ENCODE measurements at places on chromosomes 1 and 21.
A peak's percentile ranks its signal among the peaks of the same experiment; 100 is the strongest.

GRCh38 chr1:95733031-95733430 lies 499.0 kb downstream of the RWDD3 start:
- no peak for DNase-seq

- no peak for DNase-seq
Measured at GRCh38 chr1:45685308-45686014, 872 bp downstream of the GPBP1L1 start.

GRCh38 chr1:33723251-33723650 lies 140.6 kb upstream of the HMGB4 start:
- DNase-seq, result no peak

DNA sequence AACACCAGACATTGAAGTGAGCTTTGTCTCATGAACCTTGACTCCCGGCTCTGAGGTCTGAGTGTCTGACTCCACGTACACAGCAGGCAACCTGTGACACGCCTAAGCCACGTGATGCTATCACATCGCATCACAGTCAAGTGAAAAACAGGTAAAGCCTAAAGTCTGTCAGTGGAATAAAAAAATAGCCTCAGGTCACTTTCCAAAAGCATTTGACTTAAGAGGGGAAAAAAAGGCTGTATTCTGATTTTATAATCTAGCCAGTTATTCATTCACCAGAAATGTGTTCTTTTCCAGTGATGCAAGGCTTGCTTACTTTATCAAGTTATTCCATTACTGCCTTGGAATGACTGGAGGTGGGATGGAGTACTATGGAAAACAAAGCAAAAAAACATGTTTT lies 163.2 kb upstream of the HMCN1 start:
- no peak for DNase-seq

DNA sequence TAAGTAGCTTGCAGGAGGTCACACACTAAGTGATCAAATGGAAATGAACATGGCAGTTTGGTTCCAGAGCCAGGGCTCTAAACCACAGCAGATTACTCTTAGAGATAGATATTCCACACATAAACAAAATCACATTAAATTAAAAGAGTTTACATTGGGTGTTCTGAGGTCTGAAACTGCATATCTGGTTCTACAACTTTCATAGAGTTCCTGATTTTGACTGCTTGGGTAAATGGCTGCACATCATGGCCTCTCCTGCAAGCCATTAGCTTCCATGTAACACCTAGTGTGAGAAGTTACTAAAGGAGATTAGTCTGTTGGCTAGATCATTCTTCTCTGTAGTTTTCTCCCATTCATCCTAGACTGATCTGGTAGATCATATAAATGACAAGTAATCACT lies 12.8 kb upstream of the XCL2 start:
- DNase-seq, result no peak

DNA sequence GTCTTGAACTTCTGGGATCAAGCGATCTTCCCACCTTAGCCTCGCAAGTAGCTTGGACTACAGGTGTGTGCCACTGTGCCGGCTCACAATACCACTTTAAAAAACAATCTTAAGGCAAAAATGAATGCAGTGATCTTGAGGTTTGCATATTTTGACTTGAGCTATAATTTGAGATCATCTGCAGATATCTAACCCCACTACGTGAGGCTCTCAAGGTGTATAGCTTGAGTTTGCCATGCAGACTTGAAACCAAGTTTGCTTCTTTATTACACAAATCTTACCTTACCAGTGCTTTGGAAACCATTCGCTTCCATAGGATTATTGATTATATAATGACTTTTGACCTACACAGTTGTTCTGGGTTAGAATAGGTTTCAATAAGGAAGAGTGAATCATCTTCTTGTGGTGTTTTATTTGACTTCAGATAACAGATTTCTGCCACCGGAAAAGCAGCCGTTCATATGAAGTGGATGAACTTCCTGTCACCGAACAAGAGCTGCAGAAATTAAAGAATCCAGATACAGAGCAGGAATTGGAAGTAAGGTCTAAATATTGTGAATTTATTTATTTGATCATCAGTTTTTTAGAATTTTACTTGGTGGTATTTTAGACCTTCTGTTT lies 155.1 kb downstream of the VPS13D start:
- no peak for DNase-seq

GRCh38 chr1:177476676-177477075 lies 305.9 kb downstream of the BRINP2 start:
- no peak for DNase-seq

- DNase-seq, result no peak
Measured at GRCh38 chr21:29939104-29939923, 482 bp downstream of the GRIK1 start.

- no peak for DNase-seq
Measured at GRCh38 chr1:240538776-240539430, 73.1 kb downstream of the GREM2 start.

DNA sequence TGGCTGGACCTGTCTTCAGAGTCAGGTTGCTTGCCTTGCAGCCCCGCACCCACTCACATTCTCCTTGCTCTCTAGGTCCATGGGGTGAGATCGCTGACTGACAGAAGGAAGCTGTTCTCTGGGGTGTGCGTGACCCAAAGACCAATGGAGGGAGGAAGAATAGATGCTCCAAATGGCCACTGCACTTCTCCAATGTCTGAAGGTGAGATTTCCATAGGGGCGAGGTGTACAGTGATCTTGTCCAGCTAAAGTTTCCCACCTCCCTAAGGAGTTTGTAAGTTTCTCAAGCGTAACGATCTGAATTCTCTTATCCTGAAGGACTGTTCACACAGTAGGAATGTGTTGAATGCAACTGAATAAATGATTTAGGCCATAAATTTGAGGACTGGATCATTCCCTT lies 211.9 kb upstream of the IRF2BP2 start:
- no peak for DNase-seq

- DNase-seq, result no peak
Measured at GRCh38 chr1:24724345-24725208, 20.7 kb upstream of the CLIC4 start.

GRCh38 chr1:58993403-58993802 lies 209.6 kb upstream of the JUN start:
- DNase-seq, result no peak

GRCh38 chr1:101242324-101243050 lies 5.7 kb downstream of the S1PR1 start:
- no peak for DNase-seq

DNA sequence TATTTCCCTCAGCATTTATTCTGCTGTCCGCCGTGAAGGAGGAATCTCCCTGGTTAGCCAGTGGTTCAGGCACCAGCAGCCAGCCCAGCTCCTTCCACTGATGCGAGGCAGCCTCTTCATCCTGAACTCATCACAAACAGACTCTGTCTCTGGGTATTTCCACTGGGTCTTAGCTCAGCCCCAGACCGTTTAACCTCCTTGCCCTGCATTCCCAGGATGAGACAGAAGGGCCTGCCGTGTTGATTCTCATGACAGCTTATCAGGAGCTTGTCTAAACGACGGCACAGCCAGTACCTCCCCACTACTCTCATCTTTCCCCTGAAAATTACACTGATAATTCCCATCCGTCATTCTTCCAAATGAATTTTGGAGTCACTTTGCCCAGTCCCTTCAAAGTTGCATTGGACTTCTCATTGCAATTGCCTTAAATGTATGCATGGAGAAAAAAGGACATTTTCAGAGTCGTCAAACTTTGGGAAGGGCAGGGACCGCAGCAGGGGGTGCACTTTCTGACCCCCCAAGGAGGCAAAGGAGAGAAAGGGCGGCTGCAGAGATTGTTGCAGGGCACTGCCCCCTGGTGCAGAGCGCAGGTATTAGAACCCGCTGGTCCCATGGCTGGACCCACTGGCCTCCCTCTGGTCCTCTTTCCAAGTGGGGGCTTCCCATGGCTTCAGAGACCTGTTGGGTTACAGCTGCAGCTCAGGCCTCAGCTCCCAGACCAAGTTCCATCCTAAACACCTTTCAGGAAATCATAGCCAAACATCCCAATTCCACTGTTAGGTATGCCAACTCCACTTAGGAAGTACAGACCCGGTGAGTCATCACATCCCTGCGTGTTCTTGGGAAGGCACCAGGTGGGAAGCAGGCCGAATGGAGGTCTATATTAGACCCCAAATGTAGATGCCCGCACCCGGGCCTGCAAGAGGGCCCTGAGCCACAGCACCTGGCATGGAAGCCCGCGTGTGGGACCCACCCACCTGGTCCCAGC lies 3.7 kb upstream of the MEGF6 start:
- DNase-seq, result no peak

DNA sequence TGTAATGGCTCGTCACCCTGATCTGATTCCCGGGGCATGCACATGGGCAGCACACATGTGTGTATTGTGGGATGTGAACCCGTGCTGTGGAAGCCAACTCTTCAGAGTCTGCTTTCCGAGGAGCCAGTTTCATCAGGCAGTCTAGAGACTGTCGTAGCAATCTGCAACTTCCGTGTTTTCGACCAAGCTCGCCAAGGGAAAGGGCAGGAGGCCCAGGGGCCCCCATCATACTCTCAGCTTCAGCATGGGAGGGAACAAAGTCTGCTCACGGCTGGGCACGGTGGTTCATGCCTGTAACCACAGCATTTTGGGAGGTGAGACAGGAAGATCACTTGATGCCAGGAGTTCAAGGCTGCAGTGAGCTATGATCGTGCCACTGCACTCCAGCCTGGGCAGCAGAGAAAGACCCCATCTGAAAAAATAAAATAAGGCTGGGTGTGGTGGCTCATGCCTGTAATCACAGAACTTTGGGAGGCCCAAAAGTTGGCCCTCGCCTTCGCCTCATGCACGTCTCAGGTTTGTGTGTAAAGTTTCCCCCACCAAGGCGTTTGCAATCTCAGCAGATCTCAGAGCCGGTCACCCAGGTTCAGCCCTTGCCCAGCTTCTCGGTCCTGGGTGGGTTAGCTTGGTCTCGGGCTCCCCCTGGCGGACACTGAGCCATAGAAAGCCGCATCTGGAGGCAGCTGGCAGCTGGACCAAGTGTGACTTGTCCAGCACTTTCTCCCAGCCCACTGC lies 48.5 kb upstream of the SLC25A33 start:
- peak; percentile 83 for DNase-seq

- no peak for DNase-seq
Measured at GRCh38 chr21:28663111-28663693, 329.5 kb downstream of the LTN1 start.

GRCh38 chr21:38766987-38767722 lies 38.6 kb upstream of the ETS2 start:
- peak; percentile 8 for DNase-seq

- DNase-seq, result no peak
Measured at GRCh38 chr21:38847556-38847955, 41.8 kb downstream of the ETS2 start.

- no peak for DNase-seq
Measured at GRCh38 chr1:177927021-177927596, 42.7 kb downstream of the SEC16B start.

GRCh38 chr1:160860840-160861505 lies 1.7 kb downstream of the CD244 start:
- DNase-seq, result no peak

- DNase-seq, result no peak
Measured at GRCh38 chr1:223747838-223748335, 35.5 kb downstream of the CAPN2 start.

GRCh38 chr1:11790101-11790879 lies 15.5 kb downstream of the MTHFR start:
- no peak for DNase-seq

GRCh38 chr1:67572594-67573221 lies 112.3 kb upstream of the GADD45A start:
- no peak for DNase-seq

- no peak for DNase-seq
Measured at GRCh38 chr1:217370757-217371156, 260.1 kb downstream of the GPATCH2 start.

DNA sequence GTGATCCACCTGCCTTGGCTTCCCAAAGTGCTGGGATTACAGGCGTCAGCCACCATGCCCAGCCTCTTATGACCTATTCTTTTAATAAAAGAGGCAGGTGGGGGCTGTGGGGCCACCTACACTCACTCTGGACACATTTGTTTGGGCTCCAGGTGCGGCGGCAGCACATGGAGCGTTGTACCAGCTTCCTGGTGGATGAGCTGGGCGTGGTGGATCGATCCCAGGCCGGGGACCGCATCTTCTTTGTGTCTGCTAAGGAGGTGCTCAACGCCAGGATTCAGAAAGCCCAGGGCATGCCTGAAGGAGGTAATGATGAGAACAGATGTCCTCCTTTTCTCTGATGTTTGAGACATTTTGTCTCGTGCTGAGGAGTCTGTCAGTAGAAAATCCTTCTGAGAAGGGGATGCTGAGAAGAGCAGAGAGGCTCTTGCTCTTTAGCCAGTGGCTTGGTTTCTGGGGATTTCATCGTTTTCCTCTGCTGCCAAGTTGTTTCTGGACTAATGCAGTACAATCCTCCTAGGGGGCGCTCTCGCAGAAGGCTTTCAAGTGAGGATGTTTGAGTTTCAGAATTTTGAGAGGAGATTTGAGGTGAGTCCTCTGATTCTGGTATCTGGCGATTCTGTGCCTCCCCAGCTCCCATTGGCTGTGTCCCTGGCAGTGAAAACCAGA lies 17.9 kb upstream of the MIIP start:
- no peak for DNase-seq

DNA sequence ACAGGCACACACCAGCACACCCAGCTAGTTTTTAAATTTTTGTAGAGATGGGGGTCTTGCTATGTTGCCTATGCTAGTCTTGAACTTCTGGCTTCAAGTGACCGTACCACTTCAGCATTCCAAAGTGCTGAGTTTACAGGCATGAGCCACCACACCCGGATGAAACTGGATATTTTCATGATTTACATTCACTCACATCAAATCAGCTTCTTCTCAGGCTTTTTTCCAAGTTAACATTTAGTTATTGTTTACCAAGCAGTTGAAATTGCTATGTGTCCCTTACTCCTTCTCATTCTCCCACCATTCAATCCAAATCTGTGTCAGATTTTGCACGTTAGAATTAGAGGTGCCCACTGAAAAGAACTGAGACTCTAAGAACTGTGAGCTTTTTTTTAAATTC lies 18.4 kb downstream of the RIT1 start:
- DNase-seq, result no peak

DNA sequence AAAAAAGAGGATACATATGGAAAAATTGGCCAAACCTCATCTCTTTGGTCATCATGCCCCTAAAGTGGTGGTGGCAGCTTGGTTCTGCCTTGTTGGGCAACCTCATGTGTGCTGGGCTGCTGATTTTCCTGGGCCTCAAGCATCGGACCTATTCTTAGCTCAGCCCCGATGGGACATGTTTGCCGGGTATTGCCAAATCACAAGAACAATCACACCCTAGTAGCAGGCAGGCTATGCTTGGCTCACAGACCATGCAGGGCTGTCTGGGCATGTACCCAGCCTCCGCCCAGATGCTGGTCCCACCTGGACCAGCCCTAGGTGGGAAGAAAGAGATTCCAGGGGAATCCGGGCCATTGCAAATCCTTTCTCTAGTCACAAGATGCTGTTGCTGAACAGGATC lies 189.4 kb upstream of the FGGY start:
- no peak for DNase-seq

DNA sequence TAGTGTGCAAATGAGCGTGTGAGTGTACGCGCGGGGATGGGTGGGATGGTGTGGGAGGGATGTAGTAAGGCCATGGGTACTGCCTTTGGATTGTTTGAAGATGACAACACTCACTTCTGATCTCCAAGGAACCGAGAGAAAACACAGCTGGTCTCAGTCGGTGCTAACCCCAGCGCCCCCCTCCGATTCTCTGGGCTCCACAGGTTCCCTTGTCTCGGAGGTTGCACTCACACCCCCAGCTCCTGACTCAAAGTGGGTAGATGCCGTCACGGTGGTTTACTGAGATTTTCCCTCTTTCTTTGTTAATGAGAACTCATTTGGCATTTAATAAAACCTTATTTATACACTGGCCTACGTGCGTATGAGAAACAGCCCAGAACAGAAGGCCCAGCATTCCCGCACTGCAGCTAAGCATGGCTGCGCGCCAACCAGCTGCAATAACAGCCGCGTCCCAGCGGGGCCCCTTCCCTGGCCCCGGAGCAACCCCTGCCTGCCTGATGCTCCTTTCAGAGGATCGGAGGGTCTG lies 25.8 kb downstream of the ABCA4 start:
- DNase-seq, result no peak

GRCh38 chr1:220884109-220884980 lies 5.1 kb downstream of the HLX start:
- no peak for DNase-seq

All from activated CD8-positive, alpha-beta memory T cell treated with anti-CD3 and anti-CD28 coated beads for 1 hour (primary cell).